ENCODE measurements at places on chromosomes 3 and 15.

- no peak for DNase-seq
Measured at GRCh38 chr15:39142500-39142899, 438.4 kb upstream of the THBS1 start.

- DNase-seq: no peak
Measured at GRCh38 chr3:94024385-94024784, 4.0 kb downstream of the STX19 start.

- peak; percentile 36 for DNase-seq
Measured at GRCh38 chr15:56821721-56822425, 88.6 kb upstream of the ZNF280D start.

DNA sequence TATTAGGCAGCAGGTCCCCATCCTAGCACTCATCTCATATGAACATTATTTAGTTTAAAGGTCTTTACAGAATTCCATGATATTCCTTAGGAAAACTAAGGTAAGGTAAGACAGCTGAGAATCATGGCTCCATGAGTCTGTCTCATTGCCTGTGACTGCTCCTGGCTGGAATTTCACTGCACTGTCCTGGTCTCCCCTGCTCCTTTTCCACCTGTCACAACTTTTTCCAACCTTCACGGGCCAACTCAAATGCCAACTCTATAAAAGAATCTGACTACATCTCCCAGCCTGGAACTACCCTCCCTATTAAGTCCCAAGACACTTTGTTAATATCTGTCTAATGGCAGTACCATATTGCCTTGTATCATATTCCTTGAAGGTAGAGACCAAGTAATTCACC lies 7.6 kb downstream of the CNBP start:
- DNase-seq: no peak

DNA sequence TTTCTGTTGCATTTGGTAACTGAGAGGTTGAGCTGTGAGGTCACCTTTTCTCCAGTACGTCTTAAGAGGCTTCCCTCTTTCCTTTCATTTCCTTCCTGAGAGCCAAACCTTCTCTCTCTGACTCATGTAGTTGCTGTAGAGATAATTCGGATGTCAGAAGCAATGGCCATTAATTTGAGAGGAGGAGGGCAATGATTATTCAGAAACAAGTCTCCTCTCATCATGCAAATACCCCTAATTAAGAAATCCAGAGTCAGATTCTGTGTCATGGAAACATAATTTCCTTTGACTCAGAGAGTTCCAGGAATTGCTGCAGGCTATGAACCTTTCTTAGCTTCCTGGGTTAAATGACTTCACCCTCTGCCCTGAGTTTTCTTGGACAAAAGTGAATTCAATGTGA lies 59.0 kb upstream of the GSK3B start:
- no peak for DNase-seq

DNA sequence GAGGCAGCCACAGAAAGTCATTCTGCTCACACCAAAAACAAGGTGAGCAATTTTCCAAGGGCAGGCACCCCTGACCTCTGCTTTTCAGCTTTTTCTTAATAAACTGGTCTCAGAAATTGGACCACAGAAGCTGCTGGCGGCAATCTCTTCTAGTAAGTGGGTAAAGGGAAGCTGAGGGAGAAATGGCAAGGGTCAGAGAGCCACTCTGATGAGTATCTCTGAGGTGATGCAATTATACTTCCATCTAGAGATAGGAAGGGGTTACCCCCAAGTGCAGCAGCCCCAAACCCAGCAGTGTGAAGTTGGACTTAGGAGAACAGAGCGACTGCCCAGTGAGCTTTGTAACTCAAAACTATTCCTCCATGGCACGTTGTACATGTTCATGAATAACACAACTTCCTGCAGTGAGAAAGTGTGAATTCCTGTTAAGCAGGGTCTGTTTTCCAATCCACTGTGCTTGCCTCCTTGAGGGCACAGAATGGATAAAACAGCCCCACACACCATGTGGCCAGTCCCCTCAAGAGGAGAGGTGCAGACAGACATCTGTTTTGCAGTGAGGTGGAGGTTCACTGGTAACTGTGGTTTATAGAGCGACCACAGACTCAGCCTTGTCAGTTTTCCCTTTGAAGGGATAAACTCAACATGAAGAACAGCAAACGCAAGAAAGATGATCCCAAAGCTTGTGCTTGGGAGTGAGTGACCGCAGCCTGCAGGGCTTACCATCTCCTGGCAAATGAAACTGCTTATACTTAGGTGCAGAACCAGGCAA lies 683.4 kb upstream of the CFAP20DC start:
- no peak for DNase-seq

DNA sequence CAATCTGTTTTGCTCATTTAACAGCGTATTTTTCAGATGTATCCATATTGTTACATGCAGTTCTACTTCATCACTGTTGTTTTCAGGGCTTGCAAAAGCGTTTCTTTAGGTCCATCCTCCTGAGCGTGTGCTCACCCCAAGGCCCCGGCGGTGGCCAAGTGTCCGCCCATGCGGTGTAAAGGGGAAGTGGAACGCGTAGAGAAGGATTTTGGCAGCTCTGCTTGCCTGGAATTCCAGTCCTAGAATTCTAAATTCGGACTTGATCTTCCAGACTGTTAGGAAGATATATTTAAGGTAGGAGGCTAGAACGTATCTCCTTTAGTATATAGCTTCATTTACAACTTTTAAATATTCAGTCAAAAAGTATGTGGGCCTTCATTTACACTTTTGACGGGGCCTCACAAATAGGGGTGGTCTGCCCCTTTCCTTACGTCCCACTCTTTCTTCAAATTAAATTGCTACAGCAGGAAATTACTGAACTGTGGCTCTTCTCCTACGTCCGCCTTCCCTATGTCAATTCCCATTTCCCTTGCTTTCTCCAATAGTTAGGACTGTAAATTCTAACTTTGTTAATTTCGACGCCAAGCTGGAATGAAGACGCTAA lies 609 bp upstream of the TBC1D23 start:
- no peak for DNase-seq

GRCh38 chr15:67186226-67186649 lies 68.2 kb downstream of the AAGAB start:
- DNase-seq: no peak

GRCh38 chr3:119015942-119016341 lies 18.7 kb downstream of the IGSF11 start:
- DNase-seq: no peak

- DNase-seq: peak; percentile 80
Measured at GRCh38 chr3:52253314-52254304, 8.1 kb downstream of the PPM1M start.

DNA sequence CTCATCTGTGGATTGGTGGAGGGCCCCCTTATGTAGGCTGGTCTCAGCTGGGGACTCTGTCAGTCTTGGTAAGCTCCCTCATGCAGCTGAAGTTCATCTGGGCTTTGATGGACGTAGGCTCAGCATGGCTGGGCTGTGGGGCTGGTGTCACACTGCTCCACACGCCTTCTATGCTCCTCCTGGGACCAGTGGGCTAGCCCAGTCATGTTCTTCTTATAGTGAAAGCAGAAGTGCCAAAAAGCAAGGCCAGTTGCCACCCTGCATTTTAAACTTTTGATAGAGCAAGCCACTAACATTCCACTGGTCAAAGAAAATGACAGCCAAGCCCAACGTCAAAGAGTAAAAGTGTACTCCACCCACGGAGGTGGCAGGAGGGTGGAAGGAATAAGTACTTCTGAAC lies 165.5 kb downstream of the MEX3B start:
- DNase-seq: no peak

DNA sequence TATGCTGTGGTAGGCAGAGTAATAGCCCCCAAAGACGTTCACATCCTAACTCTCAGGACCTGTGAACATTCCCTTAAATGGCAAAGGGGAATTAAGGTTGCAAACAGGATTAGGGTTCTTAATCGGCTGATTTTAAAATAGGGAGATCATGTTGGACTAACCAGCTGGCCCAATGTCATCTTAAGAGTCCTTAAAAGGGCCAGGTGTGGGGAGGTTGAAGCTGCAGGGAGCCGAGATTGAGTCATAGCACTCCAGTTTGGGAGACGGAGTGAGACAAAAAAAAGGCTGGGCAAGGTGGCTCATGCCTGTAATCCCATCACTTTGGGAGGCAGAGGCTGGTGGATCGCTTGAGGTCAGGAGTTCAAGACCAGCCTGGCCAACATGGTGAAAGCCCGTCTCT lies 1.6 kb upstream of the FLNB start:
- no peak for DNase-seq

GRCh38 chr3:101194392-101194791 lies 126.0 kb downstream of the IMPG2 start:
- no peak for DNase-seq

DNA sequence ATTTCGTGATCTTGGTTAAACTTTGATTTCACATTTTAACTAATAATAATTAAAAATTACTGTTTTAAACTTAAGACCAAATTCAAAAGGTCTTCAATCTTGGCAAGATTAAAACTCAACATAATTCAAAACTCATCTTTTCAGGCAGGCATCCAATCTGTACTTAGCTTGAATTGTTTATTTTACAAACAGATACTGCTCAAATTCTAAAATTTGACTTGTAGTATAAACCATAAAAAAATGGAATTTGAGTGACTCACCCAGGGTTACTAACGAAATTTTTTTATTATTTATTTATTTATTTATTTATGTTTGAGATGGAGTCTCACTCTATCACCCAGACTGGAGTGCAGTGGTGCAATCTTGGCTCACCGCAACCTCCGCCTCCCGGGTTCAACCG lies 64.4 kb downstream of the GAP43 start:
- DNase-seq: no peak

DNA sequence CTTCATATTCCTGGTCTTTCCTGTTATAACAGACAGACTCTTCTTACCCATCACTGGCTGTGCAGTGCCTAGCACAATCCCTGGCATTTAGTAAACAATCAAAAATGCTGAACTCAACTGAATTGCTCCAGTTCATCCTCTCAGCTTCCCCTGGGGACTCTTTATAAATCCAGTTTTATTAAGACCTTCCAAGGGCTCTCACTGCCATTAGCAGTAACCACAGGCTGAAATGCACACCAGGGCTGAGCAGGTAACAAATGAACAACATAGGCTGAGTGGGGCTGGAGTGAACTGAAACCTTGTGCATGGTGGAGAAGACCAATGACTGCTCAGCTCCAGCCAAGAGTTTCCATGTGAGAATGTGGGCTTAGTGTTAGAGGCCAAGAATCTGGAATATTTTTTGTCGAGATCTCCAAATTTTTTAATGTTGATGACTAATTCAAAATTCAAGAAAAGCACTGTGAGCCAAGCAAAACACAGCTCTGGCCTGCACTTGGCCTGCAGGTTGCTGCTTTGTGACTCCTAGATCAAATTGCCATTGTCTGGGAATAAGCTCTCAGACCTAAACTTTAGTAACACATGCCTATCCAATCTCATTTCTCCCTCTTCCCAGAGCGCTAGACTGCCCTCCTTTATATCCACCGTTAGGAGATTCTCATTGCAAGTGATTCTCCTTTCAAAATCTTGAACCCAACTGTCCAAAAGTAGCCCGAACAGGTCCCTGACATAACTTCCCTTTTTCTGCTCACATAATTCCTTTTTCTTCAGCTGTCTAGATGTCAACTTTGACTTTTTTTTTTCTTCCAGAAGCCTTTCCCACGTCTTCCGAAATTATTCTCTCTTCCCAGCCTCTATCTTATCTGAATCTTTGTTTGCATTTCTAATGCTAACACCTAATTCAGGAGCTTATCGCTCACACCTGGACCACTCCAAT lies 7.4 kb downstream of the SQOR start:
- DNase-seq: no peak

DNA sequence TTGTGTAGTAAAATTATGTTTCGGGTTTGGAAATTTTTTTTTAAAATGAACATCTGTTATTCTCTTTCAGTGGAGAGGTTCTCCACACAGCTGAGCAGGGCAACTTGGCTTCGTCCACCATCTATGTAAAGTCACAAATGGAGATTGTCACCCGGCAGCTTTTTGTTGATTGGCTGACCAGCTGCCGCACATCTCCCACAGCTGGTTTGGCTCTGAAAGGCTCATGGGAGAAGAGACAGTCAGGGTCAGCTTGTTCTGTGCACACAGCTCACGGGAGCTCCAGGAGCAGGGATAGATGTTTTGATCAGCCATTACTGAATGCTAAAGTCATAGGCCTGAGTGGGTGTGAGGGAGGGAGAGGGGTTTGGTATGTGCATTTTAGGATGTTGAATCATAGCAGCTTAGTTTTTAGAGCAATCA lies 12.9 kb upstream of the CCDC80 start:
- no peak for DNase-seq

GRCh38 chr15:70050970-70051369 lies 46.7 kb downstream of the TLE3 start:
- DNase-seq: no peak

GRCh38 chr15:101185770-101186169 lies 66.1 kb downstream of the CHSY1 start:
- DNase-seq: no peak

GRCh38 chr3:171236265-171237008 lies 209.9 kb upstream of the SLC2A2 start:
- no peak for DNase-seq

GRCh38 chr3:52028572-52028971 lies 27.8 kb downstream of the DUSP7 start:
- no peak for DNase-seq

DNA sequence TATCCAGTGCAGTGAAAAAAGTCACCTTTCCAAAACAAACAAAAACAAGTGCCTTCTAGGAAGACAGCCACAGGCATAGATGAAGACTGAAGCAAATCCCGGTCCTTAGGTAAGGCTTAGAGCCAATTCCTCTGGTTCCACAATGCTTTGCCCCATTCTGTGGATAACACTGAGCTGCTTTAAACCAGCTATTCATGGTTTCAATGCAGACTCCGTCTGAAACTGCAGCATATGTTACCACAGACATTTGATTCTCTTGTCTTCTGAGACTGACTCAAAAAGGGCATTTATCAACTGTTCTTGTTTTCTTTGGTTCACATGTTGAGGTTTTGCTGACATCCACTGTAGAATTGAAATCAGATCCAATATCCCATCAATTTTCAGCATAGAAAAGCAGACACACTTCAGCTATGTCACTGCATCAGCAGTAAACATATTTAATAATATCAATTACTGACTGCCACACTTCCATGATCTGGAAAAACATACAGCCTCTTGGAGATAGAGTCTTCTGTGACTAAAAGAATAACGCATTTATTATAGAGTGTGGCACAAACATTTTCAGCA lies 659.3 kb downstream of the ROBO2 start:
- no peak for DNase-seq

- peak; percentile 2 for DNase-seq
Measured at GRCh38 chr3:108780235-108780634, 23.0 kb upstream of the RETNLB start.

GRCh38 chr3:146561879-146562278 lies 17.5 kb upstream of the PLSCR1 start:
- no peak for DNase-seq

GRCh38 chr15:31025996-31026395 lies 34.6 kb upstream of the MTMR10 start:
- DNase-seq: no peak

DNA sequence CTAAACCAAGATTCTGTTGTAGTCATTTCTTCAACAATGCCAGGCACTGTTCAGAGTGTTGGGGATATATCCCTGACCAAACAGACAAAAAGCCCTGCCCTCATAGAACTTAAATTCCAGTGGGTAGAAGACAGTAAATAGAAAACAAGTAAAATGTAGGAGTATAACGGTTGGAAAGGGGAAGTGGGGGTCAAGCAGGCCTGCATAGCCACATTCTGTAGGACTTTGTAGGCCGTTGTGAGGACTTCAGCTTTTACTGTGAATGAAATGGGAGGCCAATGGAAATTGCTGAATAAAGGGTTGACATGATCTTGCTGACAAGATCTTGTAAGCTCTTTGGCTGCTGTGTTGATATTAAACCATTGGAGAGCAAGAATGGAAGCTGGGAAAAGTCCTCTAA lies 1.8 kb downstream of the MRPS11 start:
- DNase-seq: no peak

Measured in stimulated activated CD4-positive, alpha-beta T cell treated with anti-CD3 and anti-CD28 coated beads, Interleukin-4, amount 100 ng/mL, for 48 hours (primary cell).